ENCODE measurements at places on chromosomes 6 and 20.

DNA sequence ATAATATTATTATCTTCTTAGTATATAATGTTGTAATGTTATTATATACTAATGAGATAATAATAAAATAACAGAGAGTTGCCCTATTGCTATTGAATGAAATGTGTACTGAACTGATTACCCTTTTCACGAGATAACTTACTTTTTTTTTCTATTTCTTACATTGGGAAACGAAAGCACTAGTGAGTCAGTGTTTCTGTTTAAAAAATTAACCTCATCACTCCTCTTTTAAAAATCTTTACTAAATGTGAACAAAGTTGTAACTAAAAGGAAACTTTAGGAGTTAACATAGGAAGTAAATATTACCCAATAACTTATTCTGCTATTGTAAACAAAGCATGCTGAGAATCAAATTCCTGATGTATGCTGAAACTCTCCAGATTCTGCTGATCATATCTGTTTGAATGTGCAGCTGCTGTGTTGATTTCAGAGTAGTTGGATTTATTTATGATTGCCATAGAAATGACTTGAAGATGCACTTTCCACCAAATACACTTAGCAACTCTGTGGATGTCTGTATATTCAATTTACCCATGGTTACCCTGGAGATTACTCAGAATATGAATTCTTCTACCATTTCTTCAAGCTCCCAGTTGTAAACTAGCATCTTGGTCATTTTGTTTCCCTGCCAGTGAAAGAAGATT lies 523.4 kb downstream of the TENT5A start:
- DNase-seq, result no peak

GRCh38 chr6:74914888-74915287 lies 291.0 kb downstream of the COL12A1 start:
- no peak for DNase-seq

GRCh38 chr6:118710616-118711015 lies 59.2 kb upstream of the CEP85L start:
- DNase-seq, result no peak

DNA sequence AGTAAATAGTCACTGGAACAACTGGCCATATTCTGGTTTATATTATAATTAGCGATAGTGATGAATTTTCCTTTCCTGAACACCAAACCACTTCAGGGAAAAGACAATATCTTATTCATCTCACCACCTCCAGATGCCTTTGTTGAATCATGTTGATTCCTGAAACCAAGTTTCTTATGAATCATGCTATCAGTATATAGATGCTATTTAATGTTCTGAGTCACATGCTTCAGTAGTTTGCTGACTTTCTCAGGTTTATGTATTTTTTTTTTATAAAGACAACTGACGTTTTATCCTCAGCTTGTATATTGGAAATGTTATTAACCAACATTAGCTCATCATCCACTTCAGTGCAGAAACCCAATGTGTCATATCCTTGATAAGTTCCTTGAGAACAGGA lies 710.2 kb upstream of the POU3F2 start:
- no peak for DNase-seq

- no peak for DNase-seq
Measured at GRCh38 chr6:125748406-125749172, 843 bp upstream of the HEY2 start.

DNA sequence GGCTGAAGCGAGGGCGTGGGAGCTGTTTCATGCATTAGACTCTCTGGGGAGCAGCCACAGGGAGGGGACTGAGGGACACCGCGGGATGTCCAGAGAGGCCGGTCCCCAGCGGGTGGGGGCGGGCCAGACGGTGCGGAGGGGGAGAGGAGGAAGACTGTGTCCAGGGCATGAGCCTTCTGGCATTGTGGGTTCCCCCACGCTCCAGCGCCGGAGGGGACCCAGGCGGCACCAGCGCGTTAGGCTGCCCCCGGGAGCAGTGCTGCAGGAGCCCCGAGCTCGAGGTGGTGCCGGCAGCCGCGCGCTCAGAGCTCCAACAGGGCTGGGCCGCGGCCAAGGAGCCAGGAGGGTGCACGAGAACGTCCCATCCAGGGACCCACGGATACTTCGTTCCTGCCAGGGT lies 14.4 kb downstream of the SLC22A3 start:
- no peak for DNase-seq

- DNase-seq, result no peak
Measured at GRCh38 chr6:55320696-55321086, 6.6 kb upstream of the GFRAL start.

- DNase-seq, result no peak
Measured at GRCh38 chr6:46217671-46218131, 46.9 kb upstream of the ENPP5 start.

DNA sequence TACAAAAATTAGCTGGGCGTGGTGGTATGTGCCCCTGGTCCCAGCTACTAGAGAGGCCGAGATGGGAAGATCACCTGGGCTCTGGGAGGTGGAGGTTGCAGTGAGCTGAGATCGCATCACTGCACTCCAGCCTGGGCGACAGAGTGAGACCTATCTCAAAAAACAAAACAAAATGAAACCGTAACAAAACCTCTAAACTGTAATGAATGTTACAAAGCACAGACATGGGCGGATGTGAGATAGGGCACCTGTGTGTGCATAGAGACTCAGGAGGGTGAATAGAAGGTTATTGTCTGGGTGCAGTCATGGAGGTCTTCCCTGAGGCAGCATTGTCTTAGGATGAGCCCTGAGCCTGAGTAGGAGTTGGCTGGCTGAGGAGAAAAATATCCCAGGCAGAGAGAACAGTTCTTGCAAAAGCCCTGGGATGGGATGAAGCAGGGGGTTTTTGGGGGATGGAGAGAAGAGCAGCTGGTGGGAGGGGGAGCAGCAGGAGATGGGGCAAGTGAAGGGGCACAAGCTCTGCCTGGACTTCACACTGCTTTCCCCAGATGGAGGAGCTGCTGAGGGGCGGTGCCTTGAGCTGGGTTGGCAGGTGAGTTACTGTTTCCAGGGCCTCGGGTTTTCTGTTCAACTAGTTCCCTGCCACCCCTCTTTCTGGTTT lies 5.2 kb downstream of the BCAS4 start:
- DNase-seq, result no peak

- peak; percentile 80 for DNase-seq
Measured at GRCh38 chr6:30453508-30454116, 35.7 kb upstream of the HLA-E start.

- peak; percentile 39 for DNase-seq
Measured at GRCh38 chr6:112163295-112164257, 76.2 kb downstream of the FAM229B start.

DNA sequence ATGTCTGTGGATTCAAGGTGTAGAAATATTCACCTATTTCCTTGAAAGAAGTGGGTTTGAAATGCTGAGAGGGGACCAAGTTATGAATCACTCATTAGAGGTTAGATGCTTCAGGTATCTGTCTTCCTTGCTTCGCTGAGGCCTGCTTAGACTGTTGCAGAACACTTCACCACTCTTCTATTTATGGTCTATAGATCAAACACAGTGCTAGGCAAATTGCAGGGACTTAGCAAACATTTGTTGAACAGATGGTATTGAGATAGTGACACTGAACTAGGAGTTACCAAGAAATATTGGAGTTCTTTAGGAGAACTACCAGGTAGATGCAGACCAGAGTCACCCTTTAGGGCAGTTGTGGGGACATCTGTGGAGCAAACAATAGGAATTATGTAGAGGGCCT lies 123.8 kb downstream of the RFPL4B start:
- no peak for DNase-seq

DNA sequence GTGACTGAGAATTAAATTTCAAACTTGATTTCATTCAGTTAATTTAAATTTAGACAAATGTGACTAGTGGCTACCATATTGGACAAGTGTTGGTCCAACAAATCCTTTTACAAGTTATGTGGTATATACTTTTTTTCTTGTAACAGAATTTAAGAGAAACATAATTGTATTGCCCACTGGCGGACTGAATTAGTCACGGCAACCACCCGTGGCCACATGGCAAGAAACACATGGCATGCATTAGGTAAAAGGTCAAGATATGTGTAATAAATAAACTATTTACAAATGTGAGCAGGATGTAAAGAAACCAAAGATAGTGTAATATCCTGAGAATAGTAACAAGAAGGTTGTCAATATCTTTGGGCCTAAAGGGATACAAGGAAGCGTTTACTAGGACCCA lies 91.2 kb downstream of the LCA5 start:
- no peak for DNase-seq

- DNase-seq, result no peak
Measured at GRCh38 chr20:21618759-21619416, 86.6 kb upstream of the PAX1 start.

DNA sequence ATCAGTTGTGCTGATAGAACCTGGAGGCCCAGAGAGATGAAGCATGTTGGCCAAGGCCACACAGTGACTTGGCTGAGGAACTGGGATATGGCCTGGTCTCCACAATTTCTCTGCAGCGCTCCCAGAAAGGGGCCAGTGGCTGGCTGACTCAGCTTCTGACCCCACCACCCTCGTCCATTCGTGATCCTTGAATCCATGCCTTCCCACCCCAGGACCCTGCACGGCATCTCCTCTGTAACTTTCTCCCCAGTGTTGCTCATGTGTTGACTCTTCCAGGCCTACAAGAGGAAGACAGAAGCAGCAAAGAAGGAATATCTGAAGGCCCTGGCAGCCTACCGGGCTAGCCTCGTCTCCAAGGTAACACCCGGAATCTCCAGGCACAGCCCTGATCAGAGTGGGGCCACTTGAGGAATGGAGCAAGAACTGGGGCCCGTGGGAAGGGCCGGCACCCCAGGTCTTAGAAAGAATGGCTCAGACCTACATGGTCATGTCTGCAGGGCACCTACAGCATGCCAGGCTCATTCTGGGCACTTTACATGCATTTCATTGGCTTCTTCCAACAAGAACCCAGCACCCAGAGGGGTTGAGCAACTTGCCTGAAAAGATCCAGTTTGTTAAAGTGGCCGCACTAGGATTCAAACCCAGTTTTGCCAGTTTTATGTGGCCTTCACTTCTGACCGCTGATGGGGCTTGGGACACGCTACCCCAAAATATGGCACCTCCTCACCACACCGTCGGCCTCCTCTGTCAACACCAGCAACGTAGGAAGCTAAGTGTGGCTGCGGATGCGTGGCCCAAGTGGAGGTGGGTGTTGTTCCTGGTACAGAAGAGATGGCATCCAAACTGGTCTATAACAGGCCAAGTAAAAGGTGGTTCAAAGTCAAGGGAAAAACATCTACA lies 122.2 kb downstream of the JPH2 start:
- DNase-seq, result no peak

DNA sequence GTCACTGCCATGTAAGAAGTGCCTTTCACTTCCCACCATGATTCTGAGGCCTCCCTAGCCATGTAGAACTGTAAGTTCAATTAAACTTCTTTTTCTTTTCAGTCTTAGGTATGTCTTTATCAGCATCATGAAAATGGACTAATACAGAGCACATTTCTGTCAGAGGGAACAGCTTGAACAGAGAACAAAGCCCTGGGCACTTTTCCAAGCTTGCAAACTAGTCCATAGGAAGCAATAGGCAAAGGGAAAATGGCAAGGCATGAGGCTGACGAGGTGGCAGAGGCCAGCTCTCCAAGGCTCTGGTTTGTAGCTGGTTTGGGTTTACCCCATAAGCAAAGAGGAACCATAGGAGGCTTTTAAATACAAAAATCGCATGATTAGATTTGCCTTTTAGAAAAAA lies 185.1 kb upstream of the HDDC2 start:
- no peak for DNase-seq

DNA sequence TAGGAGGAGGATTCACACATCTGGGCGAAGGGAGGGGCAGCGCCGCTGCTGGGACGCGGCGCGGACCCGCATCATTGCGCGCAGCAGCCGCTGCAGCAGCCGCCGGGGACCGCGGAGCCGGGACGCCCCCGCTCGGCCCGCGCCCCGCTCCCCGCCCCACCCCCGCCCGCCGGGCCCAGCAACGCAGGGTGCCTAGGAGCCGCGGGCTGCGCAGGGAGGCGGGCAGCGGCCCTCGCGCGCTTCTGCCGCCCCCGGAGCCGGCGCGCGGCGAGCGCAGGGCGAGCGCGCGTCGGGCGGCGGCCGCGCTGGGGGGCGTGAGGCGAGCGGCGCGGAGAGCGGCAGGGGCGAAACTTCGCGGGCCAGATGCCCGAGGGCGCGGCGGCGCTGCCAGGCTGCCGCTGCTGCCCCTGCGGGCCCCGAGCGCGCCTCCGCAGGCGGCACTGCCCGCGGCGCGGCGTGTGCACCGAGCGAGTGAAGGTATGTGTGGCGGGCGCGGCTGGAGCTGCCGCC lies at the start of gene NKAIN2:
TSS of gene NKAIN2 (plus strand) at position 362 of the 510 bp plus-strand sequence.
- peak; percentile 5 for DNase-seq

DNA sequence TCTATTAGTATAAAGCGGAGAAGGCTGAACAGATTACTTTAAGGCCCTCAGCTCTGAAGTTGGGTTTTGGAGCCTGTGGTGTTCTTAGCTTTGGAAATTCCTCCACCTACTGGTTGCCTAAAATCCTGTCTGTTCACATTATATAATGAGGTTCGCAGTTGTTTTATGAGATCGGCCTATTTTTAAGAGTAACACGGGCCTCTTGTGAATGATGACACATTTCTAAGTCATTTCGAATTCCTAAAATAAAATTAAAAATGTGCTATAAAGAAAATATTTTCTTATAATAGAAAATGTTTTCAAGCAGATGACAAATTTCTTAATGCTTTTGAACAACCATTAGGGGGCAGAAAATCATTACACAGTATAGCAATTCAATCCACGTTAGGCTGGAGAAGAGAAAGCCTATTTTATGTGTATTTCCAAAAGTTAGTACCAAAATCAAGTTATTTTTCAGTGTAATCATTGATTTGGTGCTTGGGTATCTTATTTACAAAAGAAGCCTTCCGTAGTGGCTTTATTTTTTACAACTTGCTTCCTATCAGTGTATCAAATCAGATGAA lies 15.8 kb upstream of the FAM8A1 start:
- DNase-seq, result peak; percentile 39

DNA sequence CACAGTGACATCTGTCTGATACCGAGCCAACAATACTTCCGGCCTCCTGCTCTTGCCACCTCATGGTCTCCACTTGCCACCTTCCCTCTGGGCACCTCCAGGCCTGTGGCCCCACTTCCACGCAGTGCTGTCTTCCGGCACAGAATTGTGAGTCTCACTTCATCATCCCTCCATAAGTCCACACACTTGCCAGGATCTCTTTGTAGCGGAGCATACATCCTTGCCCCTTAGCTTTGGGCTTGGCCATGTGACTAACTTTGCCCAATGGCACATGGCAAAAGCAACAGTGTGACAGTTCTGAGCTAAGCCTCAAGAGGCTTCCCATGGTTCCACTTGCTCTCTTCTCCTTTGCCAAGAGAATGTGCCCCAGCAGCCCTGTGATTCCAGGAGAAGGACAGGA lies 4.5 kb upstream of the C20orf202 start:
- DNase-seq, result no peak

DNA sequence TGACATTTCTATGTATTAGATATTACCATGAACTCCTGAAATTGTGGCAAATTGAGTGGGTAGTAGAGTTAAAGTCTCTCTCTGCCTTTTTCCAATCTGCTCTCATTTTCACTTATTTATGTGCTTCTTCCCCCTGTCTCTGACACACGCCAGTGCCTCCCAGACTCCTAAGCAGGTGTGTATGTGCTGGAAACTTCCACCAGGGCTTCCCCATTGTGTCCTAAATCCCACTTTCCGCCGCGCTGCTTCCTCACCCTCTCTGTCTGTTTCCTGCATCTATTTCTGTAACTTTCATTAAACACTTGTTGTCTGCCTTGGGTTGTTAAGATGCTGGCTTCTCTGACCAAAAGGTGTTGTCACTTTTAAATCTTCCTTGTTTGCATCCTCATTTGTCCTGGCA lies 97.6 kb upstream of the HDGFL1 start:
- no peak for DNase-seq

GRCh38 chr20:14821251-14821650 lies 483.8 kb upstream of the FLRT3 start:
- no peak for DNase-seq

Measured in GM12891 (cell line).